HepG2 (cell line): ENCODE measurements at places on chromosomes 3 and 15. TPM values are rescaled to one million over a fixed set of nuclear protein-coding genes. Genes with fewer than 3 reads are reported as not detected.

- no peak for DNase-seq
Measured at GRCh38 chr3:195802261-195802701, 9.4 kb downstream of the MUC4 start.

- no peak for DNase-seq
Measured at GRCh38 chr15:45604326-45604725, 17.1 kb downstream of the BLOC1S6 start.

GRCh38 chr3:7292362-7292761 is 431.4 kb downstream of the GRM7 start:
- DNase-seq = no peak

DNA sequence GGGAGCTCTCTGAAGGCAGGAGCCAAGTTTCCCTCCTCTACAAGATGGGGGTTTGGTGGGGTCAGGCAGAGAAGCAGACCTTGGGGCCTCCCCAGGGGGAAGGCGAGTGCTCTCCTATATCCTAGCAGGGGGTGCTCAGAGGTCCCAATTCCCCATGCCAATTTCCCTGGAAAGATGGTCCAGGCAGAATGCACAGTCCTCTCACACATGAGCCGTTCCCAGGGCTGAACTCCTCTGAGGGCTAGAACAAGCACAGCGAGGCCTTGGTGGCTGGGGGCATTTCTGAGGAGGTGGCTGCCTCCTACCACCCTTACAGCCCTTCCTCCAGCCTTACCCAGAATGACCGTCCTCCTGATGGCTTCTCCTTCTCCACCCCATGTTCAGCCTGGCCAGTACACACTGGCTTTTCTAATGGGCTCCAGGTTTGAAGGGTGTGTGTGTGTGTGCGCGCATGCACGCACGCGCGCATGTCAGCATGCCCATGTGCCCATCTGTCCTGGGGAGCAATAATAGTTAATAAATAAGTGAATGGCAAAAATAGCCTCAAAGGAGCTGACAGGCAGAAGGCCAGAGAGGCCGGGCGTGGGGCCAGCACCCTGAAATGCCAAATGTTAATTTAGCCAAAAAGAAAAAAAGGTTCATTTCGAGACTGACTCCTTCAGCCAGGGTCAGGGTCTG is 24.4 kb downstream of the ADCY5 start:
- DNase-seq = no peak

DNA sequence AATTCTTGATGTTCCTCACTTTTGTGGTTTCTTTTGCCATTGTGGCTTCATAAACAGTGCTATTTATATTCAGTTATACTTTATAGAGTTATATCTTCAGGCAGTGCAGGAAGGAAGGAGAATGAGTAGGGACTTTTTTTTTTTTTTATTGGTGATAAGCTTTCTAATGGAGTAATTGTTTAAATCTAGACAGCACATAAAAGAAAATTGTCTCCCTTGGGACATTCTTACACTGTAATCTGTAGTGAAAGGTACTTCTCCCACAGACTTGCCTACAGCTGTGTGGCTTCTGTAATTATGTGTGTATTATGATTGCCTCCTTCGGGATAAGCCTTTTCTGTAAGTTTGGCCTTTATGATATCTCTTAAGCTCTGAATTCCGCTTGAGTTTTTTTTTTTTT is 41.6 kb downstream of the WDR76 start:
- no peak for DNase-seq

Gene UBE2E2
- total RNA-seq = 0.77 and 0.81 TPM in 2 replicates

DNA sequence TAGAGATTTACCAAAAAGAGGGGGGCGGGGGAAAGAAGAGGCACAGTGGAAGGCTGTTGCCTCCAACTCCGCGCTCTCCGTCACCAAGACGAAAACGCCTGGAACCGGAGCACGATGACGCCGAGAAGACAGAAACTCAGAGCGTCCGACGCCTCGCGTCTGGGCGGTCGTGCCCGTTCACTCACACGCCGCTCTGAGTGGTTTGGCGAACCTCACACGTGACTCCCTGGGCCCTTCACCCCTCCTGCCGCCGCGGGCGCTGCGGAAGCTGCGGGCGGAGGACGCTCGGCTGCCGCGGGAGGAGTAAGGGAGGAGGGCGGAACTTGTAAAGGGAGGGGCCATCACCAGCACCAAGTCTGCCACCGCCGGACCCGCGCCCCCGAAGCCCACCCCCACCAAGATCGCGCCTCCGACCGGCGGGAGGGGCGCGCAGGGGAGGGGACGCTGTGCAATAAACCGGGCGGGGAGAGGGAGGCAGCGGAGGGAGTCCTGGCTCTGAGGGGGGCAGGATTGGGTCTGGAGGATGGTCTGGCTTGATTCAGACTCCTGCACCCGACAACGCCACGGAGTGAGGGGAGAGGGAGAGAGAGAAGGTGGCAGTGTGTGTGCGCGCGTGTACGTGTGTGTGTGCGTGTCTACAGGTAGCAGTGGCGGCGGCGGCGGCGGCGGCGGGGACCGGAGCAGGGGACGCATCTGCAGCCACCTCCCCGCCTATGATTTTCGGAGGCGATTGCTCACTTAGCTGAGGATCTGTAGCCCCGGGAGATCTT is 1.9 kb upstream of the NLGN1 start:
- DNase-seq = no peak

DNA sequence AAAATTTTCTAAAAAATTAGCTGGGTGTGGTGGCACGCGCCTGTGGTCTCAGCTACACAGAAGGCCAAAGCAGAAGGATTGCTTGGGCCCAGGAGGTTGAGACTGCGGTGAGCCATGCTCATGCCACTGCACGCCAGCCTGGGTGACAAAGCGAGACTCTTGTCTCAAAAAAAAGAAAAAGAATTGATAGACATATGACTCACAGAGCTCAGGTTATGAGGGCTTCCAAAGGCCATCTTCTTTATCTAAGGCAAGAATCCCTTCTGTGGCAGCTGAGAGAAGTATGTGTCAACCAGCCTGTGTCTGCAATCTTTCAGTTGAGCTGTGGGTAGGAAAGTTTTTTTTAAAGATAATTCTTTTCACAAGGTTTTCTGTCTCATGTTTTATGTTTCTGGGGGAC is 53.9 kb downstream of the MRPS25 start:
- DNase-seq = no peak

Gene CDHR4
- total RNA-seq = not detected in 2 replicates

GRCh38 chr15:92462424-92463125 is 68.9 kb downstream of the ST8SIA2 start:
- no peak for DNase-seq

GRCh38 chr15:77168141-77168540 is 97.2 kb upstream of the TSPAN3 start:
- no peak for DNase-seq

- no peak for DNase-seq
Measured at GRCh38 chr3:158248261-158248660, 138.4 kb downstream of the RSRC1 start.

- no peak for DNase-seq
Measured at GRCh38 chr15:40136470-40137302, 24.2 kb upstream of the BUB1B start.

DNA sequence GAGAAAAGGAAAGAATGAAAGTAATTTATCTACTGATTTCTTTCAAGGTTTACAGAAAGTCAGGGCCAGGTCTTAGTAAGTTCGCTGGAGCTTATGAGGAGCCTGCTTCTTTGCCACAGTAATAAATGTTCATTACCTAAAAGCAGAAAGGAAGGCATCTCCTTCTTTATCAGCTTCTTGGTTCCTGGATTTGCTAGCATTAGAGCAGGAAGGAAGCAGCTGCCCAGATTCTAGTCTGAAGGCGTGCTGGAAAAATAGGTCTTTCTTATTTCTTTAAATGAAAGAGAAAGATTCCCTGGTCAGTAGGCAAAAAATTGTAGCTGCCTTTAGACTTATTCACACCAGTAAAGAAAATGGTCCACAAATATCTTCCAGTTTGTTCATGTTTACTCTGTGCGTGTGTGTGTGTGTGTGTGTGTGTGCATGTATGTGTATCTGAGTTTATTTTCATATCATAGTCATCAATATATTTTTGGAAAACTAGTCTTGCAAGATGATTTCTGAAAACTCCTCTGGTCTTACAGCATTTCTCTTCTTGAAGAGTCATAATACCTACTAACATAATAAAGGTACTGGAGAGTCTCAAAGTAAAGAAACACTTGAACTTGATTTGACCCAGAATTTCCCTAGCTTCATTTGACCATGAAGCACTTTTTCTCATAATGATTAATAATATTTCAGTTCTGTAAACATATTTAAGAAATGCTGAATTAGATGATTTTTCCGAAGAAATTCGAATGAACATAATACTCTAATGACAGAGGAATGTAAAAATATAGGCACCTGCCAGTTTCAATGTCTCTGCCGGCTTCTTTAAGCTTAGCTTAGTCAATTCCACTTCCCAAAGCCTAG is 255.3 kb upstream of the ZPLD1 start:
- DNase-seq = no peak

DNA sequence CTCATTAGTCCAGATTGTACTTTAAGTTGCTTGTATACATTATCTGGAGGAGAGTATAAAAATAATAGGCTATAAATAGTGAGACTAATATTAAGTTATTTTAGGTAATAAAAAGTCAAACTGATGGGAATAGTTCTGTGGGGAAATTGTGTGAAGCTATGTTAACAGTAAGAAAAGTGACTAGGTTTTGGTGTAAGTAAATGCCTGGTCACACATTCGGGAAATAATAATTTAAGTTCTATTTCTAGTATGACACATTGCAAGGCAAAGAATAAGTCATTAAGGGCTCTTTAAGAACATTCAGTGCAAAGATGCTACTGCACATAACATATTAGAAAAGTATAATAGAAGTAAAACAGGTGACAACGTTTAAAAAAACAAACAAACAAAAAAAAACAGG is 18.8 kb upstream of the NRROS start:
- DNase-seq = no peak

GRCh38 chr3:184737641-184738505 is 26.0 kb upstream of the MAGEF1 start:
- no peak for DNase-seq

Gene OXSR1
- 32.6 and 41.1 TPM in 2 replicates for total RNA-seq

DNA sequence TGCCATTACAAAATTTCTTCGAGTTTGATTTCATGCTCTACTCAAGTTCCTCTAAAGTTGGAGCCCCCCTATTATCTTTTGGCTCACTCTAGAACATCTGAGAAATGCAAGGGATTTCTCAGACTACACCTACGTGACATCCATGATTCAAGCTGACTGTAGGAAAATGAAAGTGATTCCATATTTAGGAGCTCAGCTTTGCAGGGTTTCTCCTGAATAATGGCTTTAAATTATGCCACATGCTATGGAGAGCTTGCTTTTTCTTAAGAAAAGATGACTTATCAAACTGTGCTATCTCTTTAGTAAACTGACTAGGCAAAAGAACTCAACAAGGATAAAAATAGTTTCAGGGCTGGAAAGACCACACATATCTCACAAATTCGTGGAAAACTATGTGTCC is 292.1 kb downstream of the LSAMP start:
- DNase-seq = no peak

- peak; percentile 28 for DNase-seq
Measured at GRCh38 chr15:82999905-83000671, 11.4 kb downstream of the C15orf40 start.

Gene CLEC3B
- total RNA-seq = not detected in 2 replicates

Gene OR5K2
- total RNA-seq = not detected in 2 replicates

DNA sequence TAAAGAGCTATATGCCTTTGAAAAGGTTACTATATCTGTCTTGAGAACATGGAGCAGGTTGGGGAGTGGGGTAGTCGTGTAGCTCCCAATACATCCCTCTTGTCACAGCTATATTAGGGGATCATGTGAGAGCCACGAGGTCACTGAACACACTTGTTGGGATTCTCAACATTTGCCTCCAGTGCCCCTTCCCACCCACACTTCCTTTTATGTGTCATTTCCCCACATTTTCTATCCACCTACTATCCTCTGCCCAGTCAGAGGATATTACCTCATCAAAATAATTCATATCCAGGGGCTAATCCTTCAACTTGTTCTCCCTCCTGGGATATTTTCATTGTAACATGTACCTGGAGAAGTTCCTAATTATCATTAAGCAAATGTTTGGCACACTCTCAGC is 85.0 kb downstream of the CYP19A1 start:
- no peak for DNase-seq

DNA sequence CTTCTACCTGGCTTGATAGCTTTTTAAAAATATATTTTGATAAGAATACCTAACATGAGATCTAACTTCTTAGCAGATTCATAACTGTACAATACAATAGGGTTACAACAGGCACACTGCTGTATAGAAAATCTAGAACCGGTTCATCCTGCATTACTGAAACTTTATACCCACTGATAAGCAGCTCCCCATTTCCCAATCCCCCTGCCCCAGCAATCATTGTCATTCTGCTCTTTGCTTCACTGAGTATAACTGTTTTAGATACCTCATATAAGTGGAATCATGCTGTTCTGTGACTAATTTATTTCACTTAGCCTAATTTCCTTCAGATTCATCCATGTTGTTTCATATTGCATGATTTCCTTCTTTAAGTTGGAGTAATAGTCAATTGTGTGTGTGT is 906.0 kb downstream of the GBE1 start:
- DNase-seq = no peak

GRCh38 chr3:45927881-45928280 is 15.4 kb upstream of the CXCR6 start:
- no peak for DNase-seq

DNA sequence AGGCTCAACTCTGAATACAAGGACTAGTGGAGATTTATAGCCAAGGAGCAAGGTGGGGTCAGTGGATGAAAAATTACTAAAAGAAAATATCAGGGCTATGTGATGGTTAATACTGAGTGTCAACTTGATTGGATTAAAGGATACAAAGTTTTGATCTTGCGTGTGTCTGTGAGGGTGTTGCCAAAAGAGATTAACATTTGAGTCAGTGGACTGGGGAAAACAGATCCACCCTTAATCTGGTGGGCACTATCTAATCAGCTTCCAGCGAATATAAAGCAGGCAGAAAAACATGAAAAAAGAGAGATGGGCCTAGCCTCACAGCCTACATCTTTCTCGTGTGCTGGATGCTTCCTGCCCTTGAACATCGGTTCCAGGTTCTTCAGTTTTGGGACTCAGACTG is 14.4 kb upstream of the SENP7 start:
- no peak for DNase-seq

- no peak for DNase-seq
Measured at GRCh38 chr3:101720851-101721840, 3.3 kb upstream of the CEP97 start.

- DNase-seq = peak; percentile 50
Measured at GRCh38 chr15:93030430-93031102, 58.4 kb downstream of the RGMA start.

DNA sequence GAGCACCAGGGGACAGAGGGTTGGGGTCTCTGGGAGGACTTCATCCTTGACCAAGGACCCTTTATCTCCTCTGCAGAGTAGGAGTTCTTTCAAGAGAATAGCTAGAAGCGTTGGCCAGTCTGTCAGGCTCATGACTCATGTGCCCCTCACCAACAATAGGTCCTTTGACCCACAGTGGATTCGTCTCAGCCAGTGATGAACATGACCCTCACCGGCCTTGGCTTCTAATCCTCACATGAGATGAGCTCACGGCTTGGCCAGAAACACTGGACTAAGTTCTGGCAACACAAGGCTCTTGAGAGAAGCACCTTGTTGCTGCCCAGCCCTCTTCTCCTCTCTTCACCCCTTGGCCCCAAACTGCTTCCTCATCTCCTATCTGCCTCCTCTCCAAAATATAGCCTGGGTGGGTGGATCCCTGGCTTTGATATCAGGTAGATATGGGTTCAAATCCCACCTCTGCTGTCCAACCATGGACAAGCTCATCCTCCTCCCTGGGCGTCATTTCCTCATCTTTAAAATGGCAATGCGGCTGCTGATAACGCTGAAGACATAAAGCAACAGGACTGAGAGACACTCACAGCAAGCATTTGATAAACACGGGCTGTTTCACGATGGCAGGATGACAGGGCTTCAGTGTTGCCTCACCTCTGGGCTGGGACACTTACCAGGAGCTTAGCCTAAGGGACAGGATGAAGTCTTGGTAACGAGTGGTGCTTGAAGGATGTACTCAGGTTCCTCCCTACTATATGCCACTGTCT is 446.7 kb upstream of the PROK2 start:
- peak; percentile 7 for DNase-seq
